ENCODE measurements at places on chromosomes 1 and 21.

GRCh38 chr1:52531249-52531872 lies 21.5 kb downstream of the TUT4 start:
- no peak overlapping the region for H3K27ac ChIP-seq
- H3K36me3 ChIP-seq, result peaks cover 4% of the 10 kb centered on the region
- H3K27me3 ChIP-seq, result no peaks in the 10 kb centered on the region
- H3K4me1 ChIP-seq, result no peaks in the 10 kb centered on the region
- DNase-seq, result no peak

GRCh38 chr1:145922266-145922665 lies 3.7 kb upstream of the PEX11B start:
- peaks cover 24% of the 10 kb centered on the region for H3K4me1 ChIP-seq
- H3K27ac ChIP-seq, result no peak overlapping the region
- DNase-seq, result no peak
- no peak overlapping the region for H3K4me3 ChIP-seq

GRCh38 chr1:224177356-224177999 lies 5.6 kb upstream of the DEGS1 start:
- H3K27me3 ChIP-seq, result no peaks in the 10 kb centered on the region
- H3K4me1 ChIP-seq, result peaks cover 4% of the 10 kb centered on the region
- H3K27ac ChIP-seq, result no peak overlapping the region
- no peak overlapping the region for H3K4me3 ChIP-seq
- DNase-seq, result no peak

DNA sequence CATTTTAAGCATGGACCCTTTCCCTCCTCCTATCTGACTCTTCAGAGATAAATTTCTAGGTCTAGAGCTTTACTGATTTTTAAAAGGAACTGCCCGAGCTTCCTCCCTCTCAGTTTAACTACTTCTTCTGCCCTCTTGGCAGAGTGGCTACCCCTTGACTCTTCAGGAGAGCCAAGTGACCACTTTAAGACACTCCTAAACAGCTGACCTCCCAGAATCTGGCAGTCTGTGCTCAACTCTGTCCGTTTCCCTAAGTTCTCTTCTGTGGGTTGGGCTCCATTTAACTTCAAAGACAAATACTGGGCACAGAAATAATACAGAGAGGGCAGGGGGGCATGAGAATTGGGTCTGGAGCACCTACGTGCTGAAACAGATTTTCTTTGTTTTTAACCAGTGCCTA lies 196.3 kb upstream of the FOXD3 start:
- no peak for DNase-seq
- no peaks in the 10 kb centered on the region for H3K36me3 ChIP-seq
- no peaks in the 10 kb centered on the region for H3K4me1 ChIP-seq
- H3K27ac ChIP-seq, result no peak overlapping the region
- H3K4me3 ChIP-seq, result no peak overlapping the region

- DNase-seq, result no peak
- H3K27me3 ChIP-seq, result no peaks in the 10 kb centered on the region
- no peaks in the 10 kb centered on the region for H3K36me3 ChIP-seq
Measured at GRCh38 chr1:217079584-217079983, 356.4 kb upstream of the ESRRG start.

DNA sequence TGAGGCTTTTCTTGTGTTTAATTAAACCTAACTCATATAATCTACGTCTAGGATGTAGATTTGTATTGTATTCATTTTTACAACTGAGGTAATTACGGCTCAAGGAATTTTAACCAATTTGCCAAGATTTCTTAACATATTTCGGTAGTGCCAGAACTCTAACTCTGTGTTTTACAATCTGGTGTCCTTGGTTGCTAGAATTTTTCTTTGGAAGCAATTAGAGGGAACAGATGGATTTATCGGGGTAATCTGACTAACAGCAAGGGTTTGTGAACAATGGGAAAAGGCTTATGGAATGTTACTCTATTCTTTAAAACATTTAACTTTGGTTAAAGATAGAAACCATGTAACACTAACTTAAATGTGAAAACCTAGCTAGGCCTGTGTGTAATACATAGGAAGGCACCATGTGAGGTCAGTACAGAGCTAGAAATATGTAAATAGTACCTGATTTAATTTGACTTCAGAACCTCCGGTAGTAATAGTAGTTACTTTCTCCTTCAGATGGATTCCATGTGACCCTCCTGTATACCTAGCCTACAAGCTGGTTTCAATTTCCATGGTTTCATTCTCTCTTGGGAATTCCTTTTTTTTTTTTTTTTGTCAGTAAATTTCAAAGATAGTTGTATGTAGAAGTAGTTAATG lies 1.2 kb downstream of the MTF2 start:
- peaks cover 6% of the 10 kb centered on the region for H3K36me3 ChIP-seq
- no peak for DNase-seq
- H3K27me3 ChIP-seq, result no peaks in the 10 kb centered on the region
- H3K4me3 ChIP-seq, result peak overlapping the region; percentile 68
- H3K27ac ChIP-seq, result peak overlapping the region; percentile 71

- peaks cover 46% of the 10 kb centered on the region for H3K27me3 ChIP-seq
- DNase-seq, result peak; percentile 85
- H3K4me3 ChIP-seq, result no peak overlapping the region
Measured at GRCh38 chr21:44297525-44298290, 2.1 kb upstream of the PFKL start.

- H3K27ac ChIP-seq, result peak overlapping the region; percentile 92
- DNase-seq, result no peak
- H3K27me3 ChIP-seq, result no peaks in the 10 kb centered on the region
- peaks cover 23% of the 10 kb centered on the region for H3K4me1 ChIP-seq
- no peaks in the 10 kb centered on the region for H3K36me3 ChIP-seq
Measured at GRCh38 chr1:23634518-23634839, 57.1 kb upstream of the RPL11 start.

DNA sequence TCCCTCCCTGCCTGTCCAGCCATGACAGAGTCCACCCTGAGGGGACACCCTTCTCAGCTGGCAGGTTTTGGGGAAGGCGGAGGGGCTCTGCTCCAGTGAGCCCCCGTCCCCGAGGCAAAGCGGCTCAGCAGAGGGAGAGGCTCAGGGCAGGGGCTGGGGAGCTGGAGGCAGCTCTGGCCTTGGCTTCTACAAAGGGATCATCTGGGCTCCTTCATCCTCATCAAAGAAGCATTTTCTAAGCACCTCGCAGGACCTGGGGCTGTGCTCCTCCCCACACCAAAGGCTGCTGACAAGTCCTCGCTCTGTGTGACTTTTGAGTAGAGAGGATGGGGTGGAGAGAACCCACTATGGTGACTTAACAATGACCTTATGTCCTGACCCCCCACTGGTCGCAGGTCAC lies 21.0 kb upstream of the CLSTN1 start:
- H3K4me1 ChIP-seq, result no peaks in the 10 kb centered on the region
- no peak for DNase-seq
- H3K4me3 ChIP-seq, result no peak overlapping the region

GRCh38 chr1:228396770-228397662 lies 9.6 kb downstream of the TRIM11 start:
- no peaks in the 10 kb centered on the region for H3K4me1 ChIP-seq
- no peak overlapping the region for H3K27ac ChIP-seq
- peaks cover 60% of the 10 kb centered on the region for H3K36me3 ChIP-seq
- no peaks in the 10 kb centered on the region for H3K27me3 ChIP-seq
- no peak for DNase-seq

DNA sequence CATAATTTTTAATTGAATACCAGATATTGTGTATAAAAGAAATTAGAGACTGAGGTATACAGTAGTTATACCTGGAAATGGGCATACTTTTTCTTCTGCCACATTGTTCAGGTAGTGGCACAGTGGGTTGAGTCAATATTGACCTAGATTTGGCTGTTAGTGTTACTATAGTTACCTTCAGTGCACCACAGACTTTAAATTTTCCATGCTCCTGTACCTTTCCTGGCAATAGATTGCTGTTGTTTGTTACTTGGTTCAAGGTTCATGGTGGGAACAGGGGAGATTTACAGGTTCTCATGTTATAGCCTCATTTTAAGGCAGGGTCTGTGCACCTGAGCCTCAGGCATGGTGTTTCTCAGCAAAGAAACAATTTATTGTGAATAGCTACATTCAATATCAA lies 218.7 kb downstream of the LBR start:
- DNase-seq, result no peak
- H3K4me3 ChIP-seq, result no peak overlapping the region
- H3K4me1 ChIP-seq, result no peaks in the 10 kb centered on the region
- H3K27ac ChIP-seq, result no peak overlapping the region
- no peaks in the 10 kb centered on the region for H3K36me3 ChIP-seq

GRCh38 chr1:46448109-46448911 lies 41.3 kb upstream of the DMBX1 start:
- no peaks in the 10 kb centered on the region for H3K36me3 ChIP-seq
- H3K27me3 ChIP-seq, result peaks cover 78% of the 10 kb centered on the region
- no peak overlapping the region for H3K27ac ChIP-seq
- H3K4me3 ChIP-seq, result peak overlapping the region; percentile 47
- no peak for DNase-seq

- H3K27me3 ChIP-seq, result no peaks in the 10 kb centered on the region
- no peak overlapping the region for H3K4me3 ChIP-seq
- H3K27ac ChIP-seq, result no peak overlapping the region
- H3K4me1 ChIP-seq, result no peaks in the 10 kb centered on the region
- DNase-seq, result no peak
Measured at GRCh38 chr21:44443891-44444285, 11.4 kb upstream of the LRRC3 start.

DNA sequence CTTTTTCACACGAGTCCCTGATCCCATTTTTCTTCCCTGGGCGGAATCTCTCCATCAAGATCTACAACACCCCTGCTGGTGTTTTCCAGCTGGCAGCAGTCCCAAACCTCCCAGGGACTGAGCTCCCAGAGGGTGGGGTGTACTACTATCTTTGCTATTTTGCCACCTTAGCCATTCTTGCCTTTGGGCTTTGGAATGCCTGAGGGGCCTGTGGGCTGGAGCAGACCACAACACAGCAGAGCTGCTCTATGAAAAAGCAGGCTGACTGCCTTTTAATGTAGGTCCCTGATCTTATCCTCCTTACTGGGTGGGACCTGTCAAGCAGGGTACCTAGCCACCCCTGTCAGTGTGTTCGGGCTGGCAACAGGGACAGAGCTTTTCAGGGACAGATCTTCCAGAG lies 91.9 kb downstream of the KCNT2 start:
- H3K36me3 ChIP-seq, result no peaks in the 10 kb centered on the region
- no peaks in the 10 kb centered on the region for H3K4me1 ChIP-seq
- no peak overlapping the region for H3K27ac ChIP-seq
- no peak overlapping the region for H3K4me3 ChIP-seq
- DNase-seq, result no peak

DNA sequence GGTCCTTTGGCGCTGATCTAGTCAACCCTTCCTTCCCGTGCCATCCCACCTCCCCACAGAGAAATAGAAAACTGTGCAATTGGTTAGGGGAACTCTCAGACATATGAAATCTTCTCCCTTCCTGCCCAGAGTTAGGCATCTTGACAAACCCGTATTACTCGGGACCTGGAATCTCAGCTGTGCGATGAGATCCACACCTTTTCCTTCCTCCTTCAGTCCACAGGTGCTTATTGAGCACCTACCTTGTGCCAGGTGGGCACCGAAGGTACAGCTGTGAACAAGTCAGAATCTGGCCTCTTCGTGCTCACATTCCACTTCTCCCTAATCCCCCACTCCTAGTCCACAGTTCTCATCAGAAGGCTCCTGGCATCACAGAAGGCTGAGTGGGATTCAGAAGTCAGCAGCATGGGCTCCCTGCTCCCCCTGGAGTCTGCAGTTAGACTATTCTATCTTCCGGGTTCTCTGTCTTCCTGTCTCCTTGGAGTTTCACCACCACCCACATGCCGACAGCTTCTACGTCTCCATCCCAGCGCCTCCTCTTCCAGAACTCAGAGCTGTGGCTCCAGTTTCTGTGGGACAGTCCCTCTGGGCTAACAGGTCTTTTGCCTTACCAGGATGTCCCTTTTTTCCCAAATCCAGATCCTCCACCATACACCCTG lies 23.0 kb downstream of the KNCN start:
- H3K4me3 ChIP-seq, result no peak overlapping the region
- no peaks in the 10 kb centered on the region for H3K36me3 ChIP-seq
- no peak for DNase-seq
- no peaks in the 10 kb centered on the region for H3K27me3 ChIP-seq
- H3K27ac ChIP-seq, result no peak overlapping the region

- no peaks in the 10 kb centered on the region for H3K27me3 ChIP-seq
- H3K4me1 ChIP-seq, result no peaks in the 10 kb centered on the region
- no peak overlapping the region for H3K4me3 ChIP-seq
- DNase-seq, result no peak
Measured at GRCh38 chr1:51920130-51920529, 41.6 kb upstream of the NRDC start.

DNA sequence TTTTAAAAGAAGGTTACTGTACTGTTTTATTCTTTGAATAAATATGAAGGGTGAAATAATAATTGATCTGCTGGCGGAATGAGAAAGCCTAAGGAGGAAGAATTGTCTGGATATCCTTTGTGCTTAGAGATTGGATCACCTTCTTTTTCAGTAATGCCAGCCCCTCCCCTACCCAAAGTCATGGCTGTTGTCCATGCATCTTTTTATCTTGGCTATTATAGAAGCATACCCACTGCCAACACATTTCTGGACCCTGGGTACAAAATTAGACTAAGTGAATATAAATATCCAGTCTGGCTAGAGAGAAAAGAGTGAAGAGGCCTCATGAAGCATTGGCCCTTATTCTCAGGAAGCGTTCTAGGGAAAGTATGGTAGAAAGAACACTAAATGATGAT lies 28.1 kb downstream of the AK4 start:
- H3K4me3 ChIP-seq, result no peak overlapping the region
- peak overlapping the region; percentile 29 for H3K27ac ChIP-seq
- H3K27me3 ChIP-seq, result no peaks in the 10 kb centered on the region
- H3K36me3 ChIP-seq, result no peaks in the 10 kb centered on the region

Measured in tibial artery (tissue), 4 donors.